ENCODE measurements at places on chromosomes 2 and 18.

- DNase-seq = no peak
Observed at GRCh38 chr18:13495961-13496360, 230.4 kb downstream of the FAM210A start.

GRCh38 chr2:163465440-163465839 is 270.4 kb downstream of the FIGN start:
- no peak for DNase-seq

GRCh38 chr2:72895759-72896281 is 8.6 kb downstream of the SPR start:
- no peak for DNase-seq

GRCh38 chr2:57802243-57802642 is 244.4 kb upstream of the VRK2 start:
- DNase-seq = no peak

DNA sequence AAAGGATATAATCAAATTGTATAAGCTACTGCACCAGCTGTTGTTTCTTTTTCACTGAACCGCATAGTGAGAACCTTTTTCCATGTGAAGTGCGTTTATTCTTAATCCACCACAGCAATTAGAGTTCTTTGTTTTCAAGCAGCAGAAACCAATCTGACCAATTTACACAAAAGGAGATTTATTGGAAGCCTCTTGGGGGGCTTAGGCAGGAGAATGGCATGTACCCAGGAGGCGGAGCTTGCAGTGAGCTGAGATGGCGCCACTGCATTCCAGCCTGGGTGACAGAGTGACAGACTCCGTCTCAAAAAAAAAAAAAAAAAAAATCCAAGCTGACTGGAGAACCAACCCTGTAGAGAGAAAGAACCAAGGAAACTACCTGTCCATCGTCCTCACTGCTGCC is 10.0 kb downstream of the ADNP2 start:
- no peak for DNase-seq

GRCh38 chr2:205094031-205094430 is 548.8 kb downstream of the PARD3B start:
- DNase-seq = no peak

DNA sequence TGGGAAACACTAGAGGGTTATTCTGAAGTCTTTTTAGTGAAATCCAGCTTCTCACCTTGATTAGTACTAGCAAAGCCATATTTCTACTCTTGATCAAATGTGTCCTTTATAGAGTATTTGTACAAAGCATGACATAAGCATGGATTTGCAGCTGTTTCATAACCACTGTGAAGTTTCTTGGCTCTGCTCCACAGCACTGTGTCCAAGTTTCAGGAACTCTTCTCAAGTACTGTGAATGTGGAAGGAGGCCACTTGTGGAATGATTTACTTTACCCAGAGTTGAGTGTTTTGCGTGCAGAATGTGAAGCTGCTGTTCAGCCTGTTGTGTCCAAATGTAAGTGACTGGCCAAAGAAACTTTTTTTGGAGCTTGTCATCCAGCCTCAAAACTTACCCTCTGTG is 16.2 kb upstream of the MAPRE2 start:
- DNase-seq = no peak

DNA sequence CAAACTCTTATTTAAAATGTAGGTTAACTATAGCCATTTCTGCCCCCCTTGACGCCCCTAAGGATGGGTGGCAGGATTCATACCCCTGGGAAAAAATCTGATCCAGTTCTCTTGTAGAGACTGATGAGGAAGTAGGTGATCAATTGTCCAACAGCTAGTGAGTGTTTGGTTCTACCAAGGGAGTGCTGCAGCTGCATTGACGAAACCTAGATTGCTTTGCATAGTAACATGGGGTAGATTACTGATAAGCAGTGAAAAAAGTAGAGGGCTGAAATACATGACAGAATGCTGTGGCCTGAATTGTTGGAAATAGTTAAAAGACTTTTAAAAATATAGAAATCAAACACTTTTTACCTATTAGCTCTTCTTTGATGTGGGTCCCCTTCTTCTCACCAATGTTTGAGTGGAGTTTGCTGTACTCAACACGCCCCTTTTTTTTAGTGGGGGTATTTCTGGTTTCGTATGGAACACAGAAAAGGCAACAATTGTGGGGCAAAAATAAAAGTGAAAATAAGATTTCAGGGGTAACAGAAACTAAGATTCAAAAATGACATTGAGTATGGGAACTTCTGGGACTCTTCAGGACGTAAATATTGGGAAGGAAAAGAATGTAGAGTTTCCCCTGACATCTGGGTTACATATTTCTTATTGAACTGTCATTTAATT is 66.2 kb downstream of the MAIP1 start:
- no peak for DNase-seq

GRCh38 chr2:237118025-237118424 is 32.3 kb downstream of the COPS8 start:
- DNase-seq = no peak

GRCh38 chr2:75589391-75590105 is 28.8 kb upstream of the EVA1A start:
- DNase-seq = no peak

- no peak for DNase-seq
Observed at GRCh38 chr18:75172299-75173124, 36.4 kb downstream of the PTGR3 start.

DNA sequence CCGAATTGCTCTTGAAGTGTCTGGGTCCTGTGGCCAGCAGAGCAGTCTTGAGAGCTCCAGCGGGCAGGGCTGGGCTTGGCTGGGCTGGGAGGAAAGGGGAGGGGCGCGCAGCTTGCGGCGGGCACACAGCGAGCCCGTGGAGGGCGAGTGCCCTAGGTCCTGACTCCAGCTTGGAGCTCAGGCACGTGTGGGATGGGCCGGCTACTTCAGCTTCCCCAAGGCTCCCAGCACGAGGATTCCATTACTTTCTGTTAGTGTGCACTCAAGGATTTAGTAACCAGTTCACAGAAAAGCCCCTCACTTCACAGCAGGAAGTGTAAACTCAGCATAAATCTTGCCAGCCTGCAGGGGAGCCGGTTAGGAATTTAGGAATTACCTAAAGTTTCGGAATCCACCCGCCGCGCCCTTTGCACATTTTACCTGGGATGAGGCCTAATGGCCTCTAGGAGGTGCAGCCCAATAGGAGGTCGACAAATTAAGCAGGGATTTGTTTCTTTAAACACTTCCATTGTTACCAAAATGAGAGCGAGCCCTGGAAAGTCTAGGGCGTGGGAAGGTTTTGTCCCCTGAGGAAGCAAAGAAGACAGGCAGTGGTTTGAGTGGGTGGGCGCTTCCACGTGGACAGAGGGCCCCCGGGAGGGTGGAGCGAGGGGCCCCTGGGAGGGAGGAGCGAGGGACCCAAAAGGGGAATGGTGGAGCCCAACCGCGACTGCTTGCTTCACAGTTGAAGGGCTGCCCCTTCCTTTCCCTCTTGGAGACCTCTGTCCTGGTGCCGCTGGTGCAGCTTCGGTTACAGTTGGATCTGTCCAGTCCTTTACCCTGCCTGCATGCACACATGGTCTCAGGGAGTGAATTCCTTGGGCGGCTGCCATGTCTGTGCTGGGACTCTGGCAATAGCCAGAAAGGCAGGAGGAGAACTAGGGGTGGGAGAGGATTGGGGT is 93.3 kb downstream of the CTAGE1 start:
- no peak for DNase-seq

- DNase-seq = no peak
Observed at GRCh38 chr2:176669398-176670174, 400.3 kb downstream of the MTX2 start.

DNA sequence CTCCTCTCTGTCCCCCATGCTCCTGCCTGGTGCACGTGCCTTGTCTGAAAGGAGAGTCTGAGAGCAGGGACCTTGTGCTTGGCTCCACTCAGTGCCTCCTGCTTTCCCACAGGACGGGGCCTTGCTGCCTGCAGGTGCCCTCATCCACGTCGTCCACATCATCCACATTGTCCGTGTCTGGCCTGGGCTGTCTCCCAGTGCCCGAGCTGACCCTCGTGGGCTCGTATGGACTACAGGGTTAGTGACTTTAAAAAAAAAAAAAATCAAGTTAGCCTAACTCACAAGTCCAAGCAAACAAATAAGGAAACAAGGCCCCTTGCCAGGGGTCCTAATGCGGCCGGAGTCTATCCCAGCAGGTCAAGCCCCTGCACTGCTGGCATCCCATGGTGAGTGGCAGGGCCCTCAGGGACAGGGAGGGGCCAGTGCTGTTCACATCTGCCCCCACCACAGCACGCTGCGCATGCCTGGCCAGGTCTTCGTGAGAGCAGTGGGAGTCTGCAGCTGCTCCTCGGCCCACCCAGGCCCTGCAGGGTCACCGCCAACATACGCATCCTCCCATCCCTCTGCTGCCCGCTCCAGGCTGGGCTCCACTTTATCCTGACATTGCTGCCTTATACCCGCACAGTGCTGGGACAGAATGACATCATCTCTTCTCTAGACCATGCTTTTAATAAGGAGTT is 232.6 kb downstream of the NDUFA10 start:
- no peak for DNase-seq

GRCh38 chr18:32771871-32772580 is 797 bp downstream of the KLHL14 start:
- no peak for DNase-seq

GRCh38 chr18:7684966-7685365 is 117.8 kb downstream of the PTPRM start:
- DNase-seq = no peak

DNA sequence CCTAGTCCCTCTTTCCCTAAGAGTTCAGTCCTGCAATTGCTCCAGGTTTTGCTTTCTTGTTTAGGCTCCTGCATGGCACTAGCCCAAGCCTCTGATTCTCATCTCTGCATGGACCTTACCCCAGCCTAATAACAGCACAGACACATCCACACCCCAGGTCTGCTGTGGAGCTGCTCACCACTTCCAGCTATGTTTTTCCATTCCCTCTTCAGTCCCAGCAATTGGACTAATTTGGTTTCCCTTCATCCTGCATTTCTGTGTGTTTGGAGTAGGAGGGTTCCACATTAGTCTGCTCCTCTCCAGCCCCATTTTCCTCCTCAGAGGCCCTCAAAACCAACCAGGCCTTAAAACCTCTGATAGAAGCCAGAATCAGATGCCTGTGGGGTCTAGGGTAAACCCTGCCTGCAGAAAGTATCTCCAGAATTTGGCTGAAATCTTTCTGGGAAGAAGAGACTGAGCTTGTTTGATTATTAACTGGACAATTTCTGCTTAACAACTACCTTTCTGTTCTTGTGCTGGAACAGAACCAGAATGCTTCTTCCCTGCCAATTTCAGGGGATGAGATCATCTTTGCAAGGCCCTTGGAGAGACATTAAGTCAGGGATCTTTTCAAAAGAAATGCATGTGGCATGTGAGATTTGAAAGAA is 95.9 kb downstream of the GFPT1 start:
- DNase-seq = no peak

GRCh38 chr2:238113611-238114010 is 13.5 kb downstream of the ESPNL start:
- DNase-seq = no peak

DNA sequence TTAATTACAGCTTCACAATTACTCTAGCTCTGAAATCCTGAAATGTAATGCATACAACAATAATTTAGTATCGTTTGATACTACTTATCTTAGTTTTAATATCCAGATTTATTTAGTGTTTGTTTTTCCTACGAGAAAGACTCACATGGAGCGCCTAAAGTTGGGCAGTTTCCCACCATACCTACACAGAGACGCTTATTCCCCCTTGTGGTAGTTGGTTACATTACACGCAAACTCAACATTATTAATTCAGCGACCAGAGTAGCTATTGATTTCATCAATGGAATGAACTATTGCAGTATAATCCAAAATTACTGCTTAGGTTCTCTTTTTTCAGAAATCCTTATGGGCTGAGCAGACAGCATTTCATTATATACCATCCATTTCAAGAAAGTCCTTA is 164.0 kb upstream of the REG3G start:
- DNase-seq = no peak

DNA sequence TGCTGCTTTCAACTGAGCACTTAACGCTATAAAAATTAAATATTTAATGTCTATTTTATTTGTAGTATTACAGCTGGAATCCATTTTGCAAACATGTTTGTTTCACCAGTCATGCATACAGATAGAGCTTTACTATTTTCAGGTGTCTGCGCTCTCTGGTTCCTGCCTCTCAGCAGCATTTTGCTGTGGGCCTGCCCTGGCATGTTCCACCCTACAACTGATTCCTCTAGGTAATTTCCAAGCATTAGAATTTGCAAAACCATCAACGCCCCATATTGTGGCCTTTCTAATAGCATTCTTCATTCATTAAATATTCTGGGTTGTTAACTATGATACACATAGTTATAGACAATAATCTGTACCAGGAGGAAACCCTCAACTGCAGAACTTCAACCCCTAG is 266.4 kb upstream of the DLGAP1 start:
- no peak for DNase-seq

GRCh38 chr2:118490330-118490729 is 357.1 kb downstream of the EN1 start:
- no peak for DNase-seq

GRCh38 chr2:132690664-132691303 is 20.8 kb upstream of the LYPD1 start:
- no peak for DNase-seq

GRCh38 chr18:79476918-79477571 is 81.3 kb downstream of the NFATC1 start:
- no peak for DNase-seq

- no peak for DNase-seq
Observed at GRCh38 chr2:18208956-18209355, 330.5 kb downstream of the KCNS3 start.

- no peak for DNase-seq
Observed at GRCh38 chr2:130346741-130347066, 4.0 kb downstream of the IMP4 start.

GRCh38 chr2:9652898-9653479 is 22.2 kb upstream of the YWHAQ start:
- DNase-seq = no peak

- DNase-seq = no peak
Observed at GRCh38 chr2:881204-881918, 69.3 kb upstream of the SNTG2 start.

DNA sequence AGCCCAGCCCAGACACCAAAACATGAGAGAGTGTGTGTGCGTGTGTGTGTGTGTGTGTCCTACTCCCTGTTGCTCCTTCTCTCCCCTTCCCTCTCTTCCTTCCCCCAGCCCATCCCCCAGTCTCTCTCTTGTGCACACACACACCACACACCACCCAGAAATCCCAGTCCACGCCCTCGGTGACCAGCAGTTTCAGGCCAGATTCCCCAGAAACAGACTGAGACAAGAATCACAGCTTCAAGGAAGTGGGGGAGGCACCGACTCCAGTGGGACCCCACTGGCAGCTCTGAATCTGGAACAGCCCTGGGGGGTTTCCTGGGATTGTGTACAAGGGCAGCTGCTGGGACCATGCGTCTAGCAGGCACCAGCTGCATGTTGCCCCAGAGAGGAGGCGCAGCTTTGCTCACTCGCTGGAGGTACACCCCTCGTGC is 113.5 kb downstream of the NDUFA10 start:
- no peak for DNase-seq

- no peak for DNase-seq
Observed at GRCh38 chr2:207816546-207816945, 46.8 kb upstream of the FZD5 start.

GRCh38 chr18:4581966-4582365 is 126.9 kb upstream of the DLGAP1 start:
- no peak for DNase-seq

GRCh38 chr2:174856447-174856846 is 92.2 kb upstream of the CHRNA1 start:
- DNase-seq = no peak

- DNase-seq = no peak
Observed at GRCh38 chr2:140586379-140586778, 1544.4 kb downstream of the LRP1B start.

Measured in naive thymus-derived CD4-positive, alpha-beta T cell (primary cell).